ENCODE measurements at places on chromosomes 7 and 10. TPM values are rescaled to one million over a fixed set of nuclear protein-coding genes. Genes with fewer than 3 reads are reported as not detected.

DNA sequence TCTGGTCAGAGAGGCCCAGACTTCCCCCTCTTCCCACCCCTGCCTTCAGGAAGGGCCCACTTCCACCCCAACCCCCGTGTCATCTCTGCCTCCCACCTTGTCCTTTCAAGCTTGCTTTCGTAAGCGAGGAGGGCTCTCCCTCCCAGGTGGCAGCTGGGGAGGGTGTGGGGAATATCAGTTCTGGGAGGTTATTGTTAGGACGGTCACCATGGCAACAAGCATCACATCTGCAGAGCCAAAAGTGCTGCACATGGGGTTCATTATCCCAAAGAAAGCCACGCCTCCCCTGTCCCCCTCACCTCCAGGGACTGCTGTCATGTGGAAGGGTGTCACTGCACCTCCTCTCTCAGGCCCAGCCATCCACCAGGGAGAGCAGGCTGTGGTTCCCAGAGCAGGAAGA is 2.6 kb upstream of the CAMK2B start:
- no peak for DNase-seq

GRCh38 chr7:23108995-23109394 is 3.4 kb downstream of the KLHL7 start:
- no peak for DNase-seq

SPDYE9 gene
- total RNA-seq = not detected

DNA sequence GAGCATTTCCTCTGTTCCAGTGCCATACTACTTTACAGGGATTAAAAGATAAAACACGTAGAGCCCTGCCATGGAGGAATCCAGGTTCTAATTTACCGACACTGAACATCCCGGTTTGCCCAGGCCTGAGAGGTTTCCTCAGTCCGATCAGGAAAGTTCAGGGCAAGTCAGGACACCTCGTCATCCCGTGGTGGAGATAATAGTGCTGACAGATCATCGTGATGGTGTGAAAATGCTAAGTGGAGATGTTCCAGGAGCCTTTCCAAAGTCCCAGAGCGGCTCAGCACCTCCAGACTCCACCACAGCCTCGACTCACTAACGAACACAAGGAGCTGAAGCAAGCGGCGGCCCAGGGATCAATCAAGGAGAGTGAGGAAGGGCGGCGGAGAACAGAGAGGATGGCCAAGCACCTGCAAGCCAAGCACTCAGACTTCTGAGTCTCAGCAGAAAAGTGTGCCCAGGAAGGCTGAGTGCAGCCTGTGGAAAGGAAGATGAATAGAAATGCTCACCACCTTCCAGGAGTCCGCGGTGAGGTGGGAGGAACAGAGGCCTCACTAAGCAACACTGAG is 103.7 kb upstream of the VWC2 start:
- no peak for DNase-seq

GRCh38 chr10:120184547-120185337 is 272.3 kb upstream of the PLPP4 start:
- no peak for DNase-seq

GRCh38 chr10:67790534-67791408 is 47.2 kb downstream of the DNAJC12 start:
- peak; percentile 91 for DNase-seq

FZD8 gene
- total RNA-seq = 8.9 TPM

DNA sequence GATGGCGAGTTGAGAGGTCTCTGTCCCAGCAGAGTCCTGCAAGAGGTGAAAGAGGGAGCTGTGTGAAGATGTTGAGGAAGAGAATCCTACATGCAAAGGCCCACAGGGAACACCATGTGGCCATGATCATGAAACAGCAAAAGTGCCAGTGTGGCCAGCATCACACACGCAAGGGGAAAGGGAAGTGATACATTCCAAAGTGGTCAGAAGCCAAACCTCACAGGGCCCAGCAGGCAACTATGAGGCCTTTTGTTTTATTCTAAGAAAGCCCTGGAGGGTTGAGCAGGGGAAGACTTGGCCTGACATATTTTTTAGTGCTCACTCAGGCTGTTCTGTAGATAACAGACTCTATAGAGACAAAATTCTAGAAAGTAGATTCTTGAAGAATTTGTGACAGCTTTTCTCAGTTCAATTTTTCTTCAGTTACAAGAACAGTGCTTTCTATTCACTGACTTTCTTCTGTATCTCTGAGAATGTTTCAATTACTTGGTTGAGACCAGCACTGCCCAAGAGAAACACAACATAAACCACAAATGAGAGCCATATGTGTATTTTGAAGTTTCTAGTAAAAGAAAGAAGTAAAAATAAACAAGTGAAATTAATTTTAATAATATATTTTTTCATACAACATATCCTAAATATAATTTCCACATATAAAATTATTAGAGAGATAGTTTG is 82.3 kb downstream of the HTR7 start:
- no peak for DNase-seq

SEMA3D gene
- total RNA-seq = 0.20 TPM

DNA sequence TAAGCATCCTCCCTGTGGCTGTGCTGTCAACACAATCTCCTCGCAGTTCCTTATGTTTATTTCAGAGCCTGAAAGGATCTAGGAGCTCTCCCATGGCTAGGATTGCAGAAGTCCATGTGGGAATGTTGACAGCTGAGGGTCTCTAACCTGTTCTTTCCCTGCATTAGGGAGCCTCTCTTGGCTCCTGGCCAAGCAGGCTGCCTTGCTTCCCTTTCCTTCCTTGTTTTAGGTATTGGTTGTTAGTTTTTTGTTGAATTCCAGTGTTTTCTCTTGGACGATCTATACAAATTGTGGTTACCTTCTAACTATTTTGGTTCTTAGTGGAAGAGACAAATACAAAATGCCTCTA is 171.8 kb downstream of the MLLT10 start:
- DNase-seq = no peak

TRAPPC14 gene
- 4.0 TPM for total RNA-seq

CRYGN gene
- total RNA-seq = not detected

CPA1 gene
- not detected for total RNA-seq

CCT6A gene
- 264 TPM for total RNA-seq

VPS41 gene
- total RNA-seq = 164 TPM

- DNase-seq = peak; percentile 3
Measured at GRCh38 chr10:133520193-133520738, 6.9 kb upstream of the CYP2E1 start.

UMAD1 gene
- total RNA-seq = 24.2 TPM

- DNase-seq = peak; percentile 75
Measured at GRCh38 chr10:23157691-23158369, 34.3 kb upstream of the PTF1A start.

BAG3 gene
- 6.3 TPM for total RNA-seq

GRCh38 chr7:2084331-2084730 is 148.4 kb downstream of the MAD1L1 start:
- DNase-seq = no peak
